IMR-90 (cell line): ENCODE measurements at places on chromosomes 2 and 18. TPM values are rescaled to one million over a fixed set of nuclear protein-coding genes. Genes with fewer than 3 reads are reported as not detected.

DNA sequence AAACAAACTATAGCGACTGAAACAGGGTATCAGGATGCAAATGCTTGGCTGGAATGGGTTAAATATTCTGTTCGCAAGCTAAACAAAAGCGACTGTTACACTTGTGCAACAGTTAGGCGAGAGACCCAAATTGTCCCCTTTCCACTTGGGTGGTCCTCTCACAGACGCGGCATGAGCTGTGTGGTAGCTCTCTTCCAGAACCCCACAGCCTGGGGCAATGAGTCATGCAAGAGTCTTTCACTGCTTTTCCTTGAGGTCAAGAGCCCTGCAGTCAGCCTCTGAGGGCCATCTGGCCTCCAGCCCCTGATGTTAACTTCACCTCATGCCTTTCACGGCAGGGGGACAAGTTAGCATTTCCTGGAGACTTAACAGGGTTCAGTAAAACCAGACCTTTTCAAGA is 25.7 kb downstream of the SULT1C4 start:
- peak; percentile 73 for DNase-seq

DNA sequence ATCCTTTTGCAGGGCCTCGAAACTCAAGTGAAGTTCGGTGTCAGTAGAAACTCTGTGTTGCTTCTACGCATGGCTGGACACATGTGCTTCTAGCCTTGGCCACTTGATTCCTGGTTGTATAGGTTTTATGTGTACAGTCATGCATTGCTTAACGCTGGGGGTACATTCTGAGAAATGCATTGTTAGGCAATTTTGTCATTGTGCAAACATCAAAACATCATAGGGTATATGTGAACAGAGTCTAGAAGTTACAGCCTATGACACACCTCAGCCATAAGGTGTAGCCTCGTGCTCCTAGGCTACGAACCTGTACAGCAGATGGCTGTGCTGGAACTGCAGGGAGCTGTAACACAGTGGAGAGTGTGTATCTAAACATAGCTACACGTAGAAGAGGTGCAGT is 39.4 kb downstream of the TMEM18 start:
- DNase-seq = no peak

- DNase-seq = no peak
Measured at GRCh38 chr2:121058852-121059558, 226.0 kb downstream of the TFCP2L1 start.

APCDD1 gene
- total RNA-seq = 0.83 and 1.1 TPM in 2 replicates

ANKRD30B gene
- not detected in 2 replicates for total RNA-seq
